ENCODE measurements at places on chromosomes 12 and 14.
A peak's percentile ranks its signal among the peaks of the same experiment; 100 is the strongest.

- no peak for DNase-seq
Observed at GRCh38 chr14:25484906-25485305, 435.0 kb upstream of the STXBP6 start.

DNA sequence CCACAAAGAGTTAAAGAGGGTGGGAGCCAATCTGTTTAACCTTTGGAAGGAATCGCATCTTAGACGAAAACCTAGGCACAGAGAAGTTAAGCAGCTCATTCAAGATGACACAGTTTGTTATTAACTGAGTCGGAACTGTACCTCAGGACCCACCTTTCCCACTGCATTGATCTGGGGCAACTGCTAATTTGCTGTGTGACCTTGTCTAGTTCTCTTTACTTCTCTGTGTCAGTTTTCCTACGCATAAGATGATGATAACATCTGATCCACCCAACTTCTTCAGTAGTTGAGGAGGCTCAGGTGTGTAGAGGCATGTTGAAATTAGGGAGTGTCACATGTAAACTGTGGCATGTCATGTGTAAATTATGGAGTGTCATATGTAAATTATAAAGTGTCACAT lies 186.2 kb downstream of the ZFP36L1 start:
- DNase-seq = no peak

DNA sequence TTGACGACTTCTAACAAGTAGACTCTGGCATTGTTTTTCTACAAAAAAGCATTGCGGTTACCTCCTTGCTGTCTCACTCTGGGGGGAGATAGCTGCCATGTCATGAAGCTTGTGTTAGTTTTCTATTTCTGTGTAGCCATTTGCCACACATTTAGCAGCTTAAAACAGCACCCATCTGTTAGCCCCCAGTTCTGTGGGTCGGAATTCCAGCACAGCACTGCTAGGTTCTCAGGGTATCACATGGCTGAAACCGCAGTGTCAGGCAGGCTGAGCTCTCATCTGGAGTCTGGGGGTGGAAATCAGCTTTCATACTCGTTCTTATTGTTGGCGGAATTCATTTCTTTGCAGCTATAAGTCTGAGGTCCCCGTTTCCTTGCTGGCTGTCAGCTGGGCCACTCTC lies 19.9 kb upstream of the STXBP6 start:
- DNase-seq = no peak

- DNase-seq = no peak
Observed at GRCh38 chr12:104026841-104027599, 23.0 kb downstream of the GLT8D2 start.

GRCh38 chr14:105116451-105117256 lies 51.4 kb upstream of the GPR132 start:
- DNase-seq = no peak

- no peak for DNase-seq
Observed at GRCh38 chr12:66941150-66941549, 262.3 kb upstream of the GRIP1 start.

DNA sequence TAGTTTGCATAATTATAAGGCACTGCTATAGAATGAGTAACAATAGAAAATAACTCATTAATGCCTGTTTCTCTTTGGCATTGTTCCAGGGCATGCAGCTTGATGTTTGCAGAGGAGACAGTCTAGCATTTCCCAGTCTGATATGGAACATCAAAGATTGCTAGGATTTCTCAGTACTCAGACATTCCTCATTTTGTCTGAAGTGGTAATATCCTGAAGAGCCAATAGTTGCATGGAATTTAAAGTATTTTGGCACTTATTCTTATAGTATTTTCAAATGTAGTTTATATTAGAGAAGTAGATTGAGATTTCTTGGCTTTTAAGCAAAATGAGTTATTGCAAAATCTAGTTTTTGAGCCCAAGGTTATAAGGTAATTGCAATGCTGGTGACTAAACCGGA lies 337.3 kb upstream of the E2F7 start:
- no peak for DNase-seq

DNA sequence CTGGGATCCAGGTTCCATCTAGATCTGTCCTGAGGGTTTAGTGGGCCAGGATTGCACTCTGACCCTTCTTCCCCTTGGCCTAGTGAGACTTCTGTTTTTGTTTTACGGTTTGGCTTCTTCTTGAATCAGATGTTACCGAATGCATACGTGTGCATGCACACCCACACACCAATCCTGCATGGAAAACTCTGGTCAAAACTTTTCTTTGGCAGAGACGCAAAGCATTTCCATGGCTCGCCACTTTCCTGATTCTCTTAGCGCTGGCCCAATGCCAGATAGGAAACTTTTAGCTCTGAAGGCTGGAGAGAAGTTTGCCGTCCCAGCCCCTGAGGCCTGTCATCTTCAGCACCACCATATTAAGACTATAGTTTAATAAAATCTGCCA lies 67.4 kb upstream of the ACTN1 start:
- DNase-seq = no peak

DNA sequence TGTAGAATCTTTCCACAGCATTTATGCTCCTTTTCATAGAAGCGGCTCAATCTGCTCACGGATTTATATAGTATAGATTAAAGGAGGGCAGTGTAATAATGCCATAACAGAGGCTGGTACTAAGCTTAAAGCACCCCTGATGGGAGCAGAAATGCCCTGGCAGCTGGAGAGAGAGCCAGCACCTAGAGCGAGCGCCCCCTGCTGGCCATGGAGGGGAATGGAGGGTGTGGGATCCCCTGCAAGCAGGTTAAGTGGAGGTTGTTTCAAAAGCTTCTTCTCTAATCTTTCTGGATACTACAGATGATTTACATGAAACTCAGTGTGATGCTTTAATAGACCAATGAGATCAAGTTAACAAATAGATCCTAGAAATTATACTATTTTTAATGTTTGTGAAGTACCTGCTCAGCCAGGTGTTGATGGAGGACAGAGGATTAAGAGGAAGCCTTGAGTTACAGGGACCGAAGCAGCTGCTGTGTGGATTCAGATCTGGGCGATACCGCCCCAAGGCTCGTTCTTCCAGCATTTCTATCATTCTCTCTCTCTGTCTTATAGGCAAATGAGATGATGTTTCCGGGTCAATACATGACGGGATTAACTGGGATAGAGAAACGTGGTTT lies 1519.3 kb upstream of the TMEM132C start:
- peak; percentile 28 for DNase-seq

GRCh38 chr14:50943943-50944646 lies at the start of gene PYGL:
Gene PYGL (minus strand): TSS chr14:50944483. CDS start chr14:50944403, 80 bp downstream.
- peak; percentile 15 for DNase-seq

- DNase-seq = no peak
Observed at GRCh38 chr12:89544022-89544421, 18.2 kb upstream of the POC1B start.

DNA sequence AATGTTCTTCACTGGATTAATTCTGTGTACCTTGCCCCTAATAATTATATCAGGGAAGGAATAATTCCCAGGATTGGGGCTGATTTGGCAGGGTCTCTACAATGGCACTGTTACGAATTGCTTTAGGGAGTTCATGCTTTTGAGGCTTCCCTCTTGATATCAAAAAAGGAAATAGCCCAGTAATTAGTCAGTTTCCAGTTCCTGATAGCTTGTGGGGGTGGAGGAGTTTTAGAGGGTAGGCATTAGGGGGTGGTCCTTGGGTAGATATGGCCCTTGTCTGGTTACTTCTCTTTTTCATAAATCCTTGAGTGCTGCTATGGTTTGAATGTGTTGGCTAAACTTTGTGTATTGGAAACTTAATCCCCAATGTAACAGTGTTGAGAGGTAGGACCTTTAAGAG lies 6.1 kb upstream of the SRSF5 start:
- DNase-seq = no peak

- no peak for DNase-seq
Observed at GRCh38 chr14:72883109-72883508, 10.8 kb downstream of the DPF3 start.

- DNase-seq = no peak
Observed at GRCh38 chr14:58747181-58747580, 109.4 kb downstream of the DACT1 start.

DNA sequence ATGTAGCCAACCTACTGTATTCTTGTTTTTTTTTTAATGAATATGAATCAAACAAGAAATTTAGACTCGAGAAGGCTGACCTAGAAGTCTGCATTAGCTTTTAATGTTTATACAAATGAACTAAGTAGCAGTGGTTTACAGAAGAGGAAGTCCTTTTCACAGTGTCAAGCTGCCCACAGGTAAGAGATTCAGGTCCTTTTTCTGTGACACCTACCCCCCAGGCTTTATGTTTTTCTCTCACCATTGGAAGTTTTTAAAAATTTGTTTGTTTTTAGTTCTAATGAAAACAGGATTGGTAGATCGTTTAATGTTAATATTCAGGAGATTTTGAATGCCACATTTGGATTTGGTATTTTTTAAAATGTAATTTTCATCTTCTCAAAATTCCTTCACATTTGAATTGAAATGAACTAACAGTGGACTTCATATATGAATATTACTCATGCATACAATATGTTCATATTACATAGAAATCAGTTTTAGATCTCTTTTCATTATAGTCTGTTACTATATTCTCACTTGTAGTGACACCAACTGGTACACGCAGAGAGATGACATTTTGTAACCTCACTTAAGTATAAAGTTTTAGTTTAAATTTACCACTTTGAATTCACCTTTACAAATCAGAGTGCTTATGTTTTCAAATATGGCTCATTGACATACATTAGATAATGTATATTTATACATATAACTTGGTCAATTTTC lies 29.7 kb downstream of the ATF7IP start:
- no peak for DNase-seq

- no peak for DNase-seq
Observed at GRCh38 chr14:39467889-39468524, 35.8 kb upstream of the FBXO33 start.

GRCh38 chr14:21109377-21110138 lies 8.7 kb downstream of the TMEM253 start:
- no peak for DNase-seq

GRCh38 chr12:91123236-91123916 lies 12.1 kb upstream of the LUM start:
- no peak for DNase-seq

- DNase-seq = no peak
Observed at GRCh38 chr14:56338674-56339073, 220.5 kb downstream of the PELI2 start.

DNA sequence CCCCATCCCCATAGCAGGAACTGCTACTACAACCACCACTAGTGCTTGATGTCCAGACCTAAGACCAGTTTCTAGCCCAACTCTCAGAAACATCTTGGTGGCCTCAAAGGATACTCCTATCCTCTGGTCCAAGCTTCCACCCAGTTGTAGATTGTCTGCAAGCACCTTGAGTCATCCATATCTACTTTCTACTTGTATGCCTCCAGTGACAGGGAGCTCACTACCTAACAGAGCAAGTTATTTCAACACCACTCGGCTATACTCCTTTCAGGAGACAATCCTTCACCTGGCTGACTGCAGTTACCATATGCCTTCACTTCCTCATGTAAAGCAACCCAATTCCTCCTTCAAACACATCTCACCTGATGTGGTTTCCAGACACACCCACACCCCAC lies 49.5 kb downstream of the KDM2B start:
- DNase-seq = no peak

- DNase-seq = peak; percentile 11
Observed at GRCh38 chr12:103840462-103840875, 565 bp downstream of the NT5DC3 start.

GRCh38 chr12:93243689-93244513 lies 133.8 kb upstream of the NUDT4 start:
- no peak for DNase-seq

DNA sequence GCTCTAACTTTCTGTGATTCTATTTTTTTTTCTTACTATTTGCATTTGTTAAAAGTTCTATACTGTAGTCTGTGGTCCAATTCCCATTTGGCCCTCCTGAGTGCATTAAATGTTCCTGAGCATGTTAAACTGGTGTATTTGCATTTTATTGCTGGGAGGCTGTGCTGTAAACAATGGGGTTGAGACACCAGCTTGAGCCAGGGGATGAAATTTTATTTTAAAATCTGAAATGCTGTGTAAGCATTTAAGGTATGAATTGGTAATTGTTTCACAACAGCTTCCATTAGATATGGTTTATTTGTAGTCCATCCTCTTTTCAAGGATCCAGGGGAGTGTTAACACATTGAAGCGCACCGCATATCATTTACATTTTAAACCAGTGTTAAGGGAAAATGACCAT lies 89.9 kb upstream of the RFX4 start:
- DNase-seq = no peak

DNA sequence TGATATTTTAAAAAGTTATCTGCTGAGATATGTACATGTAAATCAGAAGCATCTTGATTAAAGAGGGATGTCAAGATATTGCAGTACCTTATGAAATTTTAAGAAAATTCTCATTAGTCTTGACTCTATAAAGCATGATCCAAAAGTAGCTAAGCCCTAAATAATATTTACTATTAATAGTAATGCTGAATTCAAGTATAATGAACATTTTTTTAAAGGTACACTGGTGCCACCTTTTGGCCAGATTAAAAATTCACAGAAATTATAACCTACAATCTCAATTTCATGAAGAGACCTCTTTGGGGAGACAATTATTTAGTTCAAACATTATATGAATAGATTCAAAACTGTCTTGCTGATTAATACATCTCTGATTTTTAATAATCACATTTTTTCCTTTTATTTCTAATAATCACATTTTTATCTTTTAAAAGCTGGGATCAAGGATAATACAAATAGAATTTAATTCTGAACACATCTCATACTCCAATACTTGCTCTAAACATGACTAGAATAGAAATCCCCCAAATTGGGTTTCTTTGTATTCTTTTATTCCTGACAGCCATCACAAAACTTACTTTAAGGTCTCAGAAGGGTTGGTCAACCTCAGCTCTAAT lies 13.4 kb downstream of the AKAP5 start:
- DNase-seq = no peak

GRCh38 chr14:45680531-45680930 lies 427.5 kb upstream of the MIS18BP1 start:
- no peak for DNase-seq

GRCh38 chr12:77727442-77728001 lies 103.2 kb upstream of the NAV3 start:
- no peak for DNase-seq

DNA sequence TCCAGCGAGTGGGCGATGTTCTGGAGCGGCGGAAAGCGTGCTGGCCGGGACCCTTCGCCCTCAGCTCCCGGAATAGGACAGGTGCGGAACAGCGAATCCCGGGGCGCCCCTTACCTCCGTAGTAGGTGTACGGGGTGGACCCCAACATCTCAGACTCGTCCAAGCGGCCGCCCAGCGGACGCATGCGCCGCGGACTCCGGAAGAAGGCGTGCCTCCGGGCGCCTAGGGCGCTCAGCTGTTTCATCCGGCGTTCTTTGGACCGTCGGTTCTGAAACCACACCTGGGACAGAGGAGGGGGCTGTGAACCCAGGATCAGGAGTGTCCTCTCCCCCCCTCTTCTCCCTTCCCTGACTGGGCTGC lies 4.5 kb downstream of the LHX5 start:
- no peak for DNase-seq

DNA sequence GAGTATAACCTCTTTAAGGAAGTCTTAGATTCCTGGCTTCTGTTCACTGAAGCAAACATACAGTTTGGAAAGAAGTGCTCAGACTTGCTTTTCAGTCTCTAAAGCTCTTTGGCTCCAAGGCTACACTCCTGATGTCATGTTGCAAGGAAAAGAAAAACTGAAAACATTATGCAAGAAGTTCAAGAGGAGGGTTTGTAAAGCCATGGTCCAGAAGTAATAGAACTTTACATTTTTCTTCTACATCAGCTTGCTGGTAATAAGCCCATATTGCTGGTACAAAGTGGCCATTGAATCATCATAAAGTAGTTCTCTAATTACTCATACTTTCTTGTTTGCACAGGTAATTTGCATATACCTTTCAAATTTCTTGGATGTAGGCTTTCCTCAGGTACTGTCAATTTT lies 83.6 kb downstream of the BBS10 start:
- no peak for DNase-seq
